Stomach (tissue), 19 donors: ENCODE measurements at places on chromosomes 1 and 21. TPM values are rescaled to one million over a fixed set of nuclear protein-coding genes. Genes with fewer than 3 reads are reported as not detected.
A peak's percentile ranks its signal among the peaks of the same experiment; 100 is the strongest.

GRCh38 chr1:14923727-14924452 lies 229.7 kb upstream of the TMEM51 start:
- H3K27me3 ChIP-seq: peaks cover 7% of the 10 kb centered on the region
- no peak overlapping the region for H3K27ac ChIP-seq
- H3K4me1 ChIP-seq: peaks cover 13% of the 10 kb centered on the region
- no peaks in the 10 kb centered on the region for H3K36me3 ChIP-seq

- no peaks in the 10 kb centered on the region for H3K4me1 ChIP-seq
- H3K27me3 ChIP-seq: no peaks in the 10 kb centered on the region
- H3K4me3 ChIP-seq: no peak overlapping the region
- H3K36me3 ChIP-seq: no peaks in the 10 kb centered on the region
Observed at GRCh38 chr21:21074305-21074704, 76.1 kb downstream of the NCAM2 start.

Gene FLG2
- total RNA-seq: not detected

Gene OR6N1
- not detected for total RNA-seq

- no peaks in the 10 kb centered on the region for H3K4me1 ChIP-seq
- no peak overlapping the region for H3K4me3 ChIP-seq
- peaks cover 9% of the 10 kb centered on the region for H3K27me3 ChIP-seq
- no peak for DNase-seq
- no peaks in the 10 kb centered on the region for H3K36me3 ChIP-seq
- no peak overlapping the region for H3K27ac ChIP-seq
Observed at GRCh38 chr1:217917281-217917887, 286.2 kb downstream of the SPATA17 start.

GRCh38 chr21:25577424-25578055 lies 29.7 kb downstream of the MRPL39 start:
- no peaks in the 10 kb centered on the region for H3K4me1 ChIP-seq
- no peaks in the 10 kb centered on the region for H3K27me3 ChIP-seq
- H3K27ac ChIP-seq: no peak overlapping the region
- H3K36me3 ChIP-seq: peaks cover 7% of the 10 kb centered on the region

GRCh38 chr1:160748878-160749269 lies 9.8 kb downstream of the SLAMF7 start:
- peaks cover 7% of the 10 kb centered on the region for H3K27me3 ChIP-seq
- H3K36me3 ChIP-seq: no peaks in the 10 kb centered on the region
- DNase-seq: no peak
- no peak overlapping the region for H3K4me3 ChIP-seq
- H3K4me1 ChIP-seq: peaks cover 4% of the 10 kb centered on the region

DNA sequence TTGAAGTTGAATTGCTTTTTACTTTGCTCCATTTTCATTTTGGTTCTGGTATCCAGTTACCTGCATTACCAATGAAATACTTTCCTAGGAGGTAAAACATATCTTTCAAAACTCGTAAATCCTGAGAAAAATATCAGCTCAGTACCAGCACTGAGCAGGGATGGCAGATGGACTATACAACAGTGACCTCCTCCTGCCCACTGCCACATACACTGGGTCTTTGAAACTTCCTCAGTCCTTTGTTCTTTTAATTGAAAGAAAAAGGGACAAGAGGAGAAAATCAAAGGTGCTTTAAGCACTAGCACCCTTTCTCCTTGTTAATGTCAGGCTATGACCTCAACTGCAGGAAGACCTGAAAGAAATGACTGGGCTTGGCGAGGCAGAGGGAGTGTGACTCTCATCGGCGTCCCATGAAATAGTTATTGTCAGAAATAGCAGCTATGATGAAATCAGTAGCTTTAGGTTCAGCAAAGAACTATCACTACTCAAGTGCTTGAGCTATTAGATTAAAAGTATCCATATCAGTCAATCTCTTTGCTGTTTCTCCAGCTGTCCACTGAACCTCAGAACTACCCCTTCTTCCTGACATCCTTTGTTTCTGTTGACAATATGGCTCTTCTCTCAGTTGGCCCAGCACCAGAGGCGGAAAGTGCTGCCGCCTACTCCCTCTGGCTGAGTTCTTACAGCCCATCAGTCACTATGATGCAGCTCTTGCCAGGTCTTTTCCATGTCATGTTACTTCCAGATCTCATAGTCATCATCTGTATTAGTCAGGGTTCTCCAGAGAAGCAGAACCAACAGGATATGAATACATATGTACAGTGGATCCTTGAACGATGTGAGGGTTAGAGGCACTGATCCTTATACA lies 207.0 kb upstream of the MAP1LC3C start:
- DNase-seq: no peak
- no peak overlapping the region for H3K27ac ChIP-seq
- no peaks in the 10 kb centered on the region for H3K4me1 ChIP-seq
- H3K4me3 ChIP-seq: no peak overlapping the region
- no peaks in the 10 kb centered on the region for H3K36me3 ChIP-seq

- H3K36me3 ChIP-seq: peaks cover 74% of the 10 kb centered on the region
- peaks cover 58% of the 10 kb centered on the region for H3K4me1 ChIP-seq
- no peak overlapping the region for H3K4me3 ChIP-seq
- no peak for DNase-seq
- H3K27ac ChIP-seq: no peak overlapping the region
- no peaks in the 10 kb centered on the region for H3K27me3 ChIP-seq
Observed at GRCh38 chr1:1567152-1567875, 7.3 kb downstream of the SSU72 start.

- DNase-seq: no peak
- H3K4me3 ChIP-seq: no peak overlapping the region
- no peak overlapping the region for H3K27ac ChIP-seq
- H3K36me3 ChIP-seq: no peaks in the 10 kb centered on the region
Observed at GRCh38 chr1:156929596-156930238, 9.3 kb downstream of the LRRC71 start.

DNA sequence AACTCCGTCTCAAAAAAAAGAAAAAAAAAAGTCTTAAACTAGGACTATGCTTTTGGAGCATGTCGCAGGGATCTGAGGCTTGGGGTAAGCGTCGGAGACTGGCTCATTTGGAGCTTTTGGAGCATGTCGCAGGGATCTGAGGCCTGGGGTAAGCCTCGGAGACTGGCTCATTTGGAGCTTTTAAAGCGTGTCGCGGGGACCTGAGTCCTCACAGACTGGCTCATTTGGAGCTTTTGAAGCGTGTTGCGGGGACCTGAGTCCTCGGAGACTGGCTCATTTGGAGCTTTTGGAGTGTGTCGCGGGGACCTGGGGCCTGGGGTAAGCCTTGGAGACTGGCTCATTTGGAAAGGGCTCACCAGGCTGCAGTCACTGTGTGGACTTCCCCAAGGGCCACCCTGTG lies 13.6 kb upstream of the TSPEAR start:
- peaks cover 11% of the 10 kb centered on the region for H3K4me1 ChIP-seq
- no peaks in the 10 kb centered on the region for H3K36me3 ChIP-seq
- no peaks in the 10 kb centered on the region for H3K27me3 ChIP-seq
- no peak overlapping the region for H3K4me3 ChIP-seq
- DNase-seq: no peak
- H3K27ac ChIP-seq: no peak overlapping the region

- H3K36me3 ChIP-seq: no peaks in the 10 kb centered on the region
- no peak for DNase-seq
- H3K27ac ChIP-seq: no peak overlapping the region
- no peak overlapping the region for H3K4me3 ChIP-seq
Observed at GRCh38 chr1:86765674-86766073, 61.3 kb downstream of the SH3GLB1 start.

DNA sequence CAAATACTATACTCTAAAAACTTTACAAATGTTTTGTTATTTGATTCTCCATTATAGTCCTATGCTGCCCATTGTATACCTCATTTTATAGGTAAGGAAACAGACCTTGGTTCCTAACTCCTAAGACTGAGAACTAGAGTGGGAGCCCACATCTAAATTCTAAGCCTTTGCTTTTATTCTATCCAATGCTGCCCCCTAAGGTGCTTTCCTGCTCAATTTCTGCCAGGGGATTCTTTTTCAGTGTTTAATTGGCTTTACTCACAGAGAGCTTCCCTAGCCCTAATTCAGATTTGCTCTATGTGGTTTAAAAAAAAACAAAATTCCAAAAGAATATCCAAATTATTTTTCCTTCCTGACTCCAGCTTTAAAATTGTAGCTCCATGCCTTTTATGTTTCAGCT lies 64.5 kb downstream of the KIF14 start:
- no peak for DNase-seq
- no peaks in the 10 kb centered on the region for H3K36me3 ChIP-seq
- no peaks in the 10 kb centered on the region for H3K27me3 ChIP-seq
- H3K4me3 ChIP-seq: no peak overlapping the region
- no peaks in the 10 kb centered on the region for H3K4me1 ChIP-seq

GRCh38 chr1:110781525-110781924 lies 91.4 kb upstream of the CD53 start:
- H3K27ac ChIP-seq: no peak overlapping the region
- no peaks in the 10 kb centered on the region for H3K36me3 ChIP-seq
- H3K4me3 ChIP-seq: no peak overlapping the region
- no peak for DNase-seq
- no peaks in the 10 kb centered on the region for H3K27me3 ChIP-seq

DNA sequence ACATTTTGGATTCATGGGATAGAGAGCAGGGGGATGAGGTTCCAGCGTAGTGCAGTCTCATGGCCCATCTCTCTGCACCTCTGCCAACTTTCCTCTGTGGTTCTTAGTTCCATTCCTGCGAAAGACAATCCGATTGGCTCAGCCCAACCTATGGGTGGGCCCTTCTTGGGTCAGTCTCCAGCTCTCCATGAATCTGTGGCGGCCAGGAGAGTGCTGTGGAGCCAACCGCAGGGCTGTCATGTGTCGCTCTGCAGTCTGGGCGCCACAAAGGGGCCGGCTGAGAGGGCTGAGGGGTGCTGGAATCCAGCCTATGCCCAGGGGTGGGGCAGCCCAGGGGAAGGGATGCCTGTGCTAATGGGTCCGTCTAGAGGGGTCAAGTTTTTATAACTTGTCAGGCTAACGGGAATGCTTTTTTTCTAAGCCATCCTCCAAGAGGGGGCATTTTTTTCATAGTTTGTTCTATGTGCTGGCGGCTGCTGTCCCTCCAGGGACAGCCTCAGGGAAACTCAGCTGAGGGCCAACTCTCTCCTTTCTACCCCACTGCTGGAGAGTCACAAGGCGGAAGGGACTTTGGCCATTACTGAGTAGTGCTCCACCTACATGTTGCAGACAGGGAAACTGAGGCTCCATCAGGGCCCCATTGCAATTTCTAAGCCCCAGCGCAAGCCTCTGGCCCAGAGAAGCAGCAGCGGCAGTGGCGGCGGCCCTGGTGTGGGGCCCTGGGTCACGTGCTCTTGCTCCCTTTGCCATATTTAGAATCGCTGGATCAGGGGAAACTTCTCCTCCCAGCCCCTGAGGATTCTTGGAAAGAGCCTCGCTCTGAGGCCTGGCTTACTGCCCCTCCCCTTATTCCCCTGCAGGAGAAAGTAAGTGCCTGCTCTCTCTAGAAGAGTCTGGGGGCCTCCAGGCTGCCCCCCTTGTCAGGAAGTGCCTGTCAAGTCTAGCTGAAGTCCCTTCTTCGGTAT lies 23.4 kb downstream of the KCNQ4 start:
- H3K4me3 ChIP-seq: no peak overlapping the region
- no peaks in the 10 kb centered on the region for H3K36me3 ChIP-seq

GRCh38 chr1:214542275-214543199 lies 8.9 kb downstream of the PTPN14 start:
- no peak for DNase-seq
- no peaks in the 10 kb centered on the region for H3K36me3 ChIP-seq
- H3K27ac ChIP-seq: no peak overlapping the region
- H3K4me3 ChIP-seq: no peak overlapping the region
- H3K4me1 ChIP-seq: peaks cover 80% of the 10 kb centered on the region

GRCh38 chr1:23483321-23484252 lies at the start of gene ASAP3:
Gene ASAP3 (minus strand): TSS chr1:23484179. CDS start chr1:23484133, 46 bp downstream.
- peak within 1 kb of the TSS; percentile 90 for H3K27ac ChIP-seq
- peak; percentile 76 for DNase-seq
- H3K4me1 ChIP-seq: peaks cover 35% of the 10 kb centered on the region
- H3K27me3 ChIP-seq: peaks cover 18% of the 10 kb centered on the region
